ENCODE measurements at places on chromosomes 16 and 17.

GRCh38 chr16:17526956-17527937, 56.5 kb upstream of the XYLT1 start:
- no peak for DNase-seq

DNA sequence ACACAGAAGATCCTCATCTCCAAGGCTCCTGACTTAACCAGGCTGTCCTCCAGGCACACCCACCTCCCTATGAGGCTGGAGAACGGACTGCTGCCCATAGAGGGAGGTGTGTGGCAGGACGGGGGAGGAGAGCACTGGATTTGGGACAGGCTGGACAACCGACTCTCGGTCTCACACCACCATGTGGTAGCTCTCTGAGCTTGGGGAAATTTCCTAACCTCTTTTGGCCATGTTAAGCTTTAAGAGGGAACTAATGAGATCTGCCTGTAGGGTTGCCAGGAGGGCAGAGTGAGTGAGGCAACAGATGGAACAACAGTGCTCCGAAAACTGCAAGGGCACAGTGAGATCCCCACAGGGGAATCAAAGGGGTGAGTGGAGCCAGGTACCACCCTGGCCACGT, 32.7 kb downstream of the RHBDL3 start:
- no peak for DNase-seq

DNA sequence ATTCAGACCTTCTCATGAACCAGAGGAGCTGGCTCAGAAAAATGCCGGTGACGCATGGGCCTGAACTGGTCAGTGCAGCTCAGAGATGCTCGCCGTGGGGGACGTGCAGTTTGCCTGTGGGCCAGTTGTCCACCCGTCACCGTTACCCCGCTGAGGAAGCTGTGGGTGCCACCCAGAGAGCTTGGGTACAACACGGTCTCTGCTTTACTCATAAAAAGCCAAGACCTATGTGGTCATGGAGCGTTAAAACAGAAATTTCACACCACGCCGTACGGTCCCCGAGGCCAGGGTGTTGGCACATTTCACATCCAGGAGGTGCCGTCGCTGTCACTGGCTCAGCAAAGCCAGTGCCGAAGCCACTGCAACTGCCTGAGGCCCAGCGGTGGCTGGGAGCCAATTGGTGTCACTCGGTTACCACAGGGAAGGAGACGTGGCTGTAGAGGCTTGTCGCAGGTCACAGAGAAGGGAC, 120.9 kb downstream of the METRNL start:
- DNase-seq: no peak

GRCh38 chr16:68478526-68479250, 30.4 kb upstream of the SMPD3 start:
- no peak for DNase-seq

DNA sequence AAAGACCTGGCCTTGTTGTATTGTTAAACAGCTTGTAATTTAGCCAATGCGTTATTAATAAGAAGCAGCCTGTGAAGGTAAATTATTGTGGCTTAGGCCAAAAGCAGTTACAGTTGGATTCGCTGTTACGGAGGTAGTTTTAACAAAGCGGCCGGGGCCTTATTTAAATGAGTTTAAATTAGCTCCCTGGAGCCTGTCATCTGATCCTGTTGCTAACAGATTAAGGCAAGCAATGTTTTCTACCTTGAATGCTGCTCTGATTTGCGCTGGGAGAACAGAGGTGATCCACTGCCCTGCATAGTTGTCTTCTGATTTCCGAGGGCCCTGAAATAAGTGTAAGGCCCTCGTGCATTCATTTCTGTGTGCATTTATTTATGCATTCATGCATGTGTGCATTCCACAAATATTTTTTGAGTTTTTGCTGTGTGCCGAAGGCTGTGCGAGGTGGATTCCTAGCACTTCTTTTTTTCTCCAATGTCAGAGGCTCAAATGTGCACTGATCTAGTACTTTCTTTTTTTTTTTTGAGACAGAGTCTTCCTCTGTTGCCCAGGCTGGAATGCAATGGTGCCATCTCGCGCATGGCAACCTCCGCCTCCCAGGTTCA, 10.9 kb downstream of the SEC14L5 start:
- no peak for DNase-seq

DNA sequence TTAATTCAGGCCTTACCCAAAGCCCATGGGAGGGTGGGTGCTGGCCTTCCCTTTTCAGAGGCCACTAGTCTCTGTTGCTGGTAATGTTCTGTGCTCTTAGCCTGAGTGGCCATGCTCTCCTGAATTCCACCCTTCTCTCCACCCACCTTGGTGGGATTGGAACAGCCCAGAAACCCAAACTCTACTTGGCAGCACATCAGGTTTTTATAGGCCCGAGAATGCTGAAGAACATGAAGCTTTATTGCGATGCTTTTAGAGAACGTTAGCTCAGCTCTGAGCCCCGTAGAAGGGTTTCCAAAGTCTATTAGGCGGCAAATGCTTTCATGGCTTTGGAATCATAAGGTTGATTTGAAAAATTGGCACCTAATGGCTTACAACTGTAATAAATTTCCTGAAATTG, 209.3 kb downstream of the MSI2 start:
- DNase-seq: no peak

DNA sequence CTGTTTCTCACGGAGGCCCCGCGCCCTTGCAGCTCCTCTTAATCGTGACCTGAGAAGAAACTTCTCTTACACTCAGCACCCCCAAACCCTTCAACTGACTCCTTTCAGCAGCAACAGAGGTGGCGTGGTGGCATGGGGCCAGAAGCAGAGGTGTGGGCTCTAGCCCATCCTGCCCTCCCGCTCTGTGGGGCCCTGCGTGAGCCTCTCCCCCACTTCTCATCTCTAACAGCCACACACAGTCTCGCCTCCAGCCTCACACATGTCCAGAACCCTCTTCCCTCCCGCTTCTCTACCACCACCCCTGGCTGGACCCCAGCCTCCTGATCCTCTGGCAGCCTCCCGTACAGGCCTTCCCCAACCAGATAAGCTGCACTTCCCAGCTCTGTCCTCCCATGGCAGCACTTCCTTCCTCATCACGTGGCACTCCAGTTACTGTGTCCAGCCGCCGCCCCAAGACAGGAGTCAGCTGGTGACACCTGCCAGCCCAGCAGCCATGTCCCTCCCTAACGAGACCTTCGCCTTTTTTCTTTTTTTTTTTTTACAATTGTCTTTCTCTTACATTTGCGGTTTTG, 30.5 kb downstream of the NSMCE1 start:
- DNase-seq: no peak

DNA sequence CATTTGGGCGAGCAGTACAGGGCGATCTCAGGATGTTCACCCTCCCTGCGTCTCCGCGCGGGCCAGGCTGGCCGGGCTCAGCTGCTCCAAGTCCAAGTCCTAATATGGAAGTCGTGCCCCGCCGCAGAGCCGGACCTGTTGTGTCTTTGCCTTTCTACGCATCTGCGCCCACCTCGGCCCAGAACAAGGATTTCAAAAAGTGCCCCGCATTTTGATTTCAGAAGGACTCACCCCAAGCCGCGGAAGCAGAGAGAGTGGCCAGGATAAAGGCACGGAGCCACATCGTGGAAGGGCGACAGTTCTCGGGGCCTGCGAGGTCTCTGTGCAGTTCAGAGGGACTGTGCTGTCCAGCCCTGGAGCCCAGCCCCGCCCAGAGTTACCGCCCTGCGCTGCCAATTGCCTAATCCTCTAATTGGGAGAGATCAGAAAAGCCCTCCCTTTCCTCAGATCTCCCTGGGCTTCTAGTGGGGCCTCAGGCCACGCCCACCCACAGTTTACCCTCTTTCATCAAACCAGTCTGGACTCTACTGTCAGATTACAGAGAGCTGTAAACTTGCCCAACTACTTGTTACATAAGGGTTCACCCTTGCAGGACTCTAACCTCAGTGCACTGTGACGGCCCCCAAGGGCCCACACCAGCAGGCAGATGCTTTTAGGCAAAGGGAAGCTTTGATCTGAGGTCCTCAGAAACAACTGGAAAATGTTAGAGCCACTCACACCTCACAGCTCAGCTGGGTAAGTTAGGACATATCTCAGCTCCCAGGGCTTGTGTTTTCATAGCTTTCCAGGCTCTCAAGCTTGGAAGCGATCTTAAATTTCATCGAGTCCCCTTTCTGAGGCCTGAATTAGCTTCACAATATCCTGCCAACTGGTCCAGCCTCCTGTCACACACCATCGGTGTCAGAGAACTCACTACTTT, at the start of gene CES1:
TSS of gene CES1 (minus strand) at position 324 of the 919 bp plus-strand sequence. CDS start at position 283, 41 bp downstream.
- DNase-seq: no peak

DNA sequence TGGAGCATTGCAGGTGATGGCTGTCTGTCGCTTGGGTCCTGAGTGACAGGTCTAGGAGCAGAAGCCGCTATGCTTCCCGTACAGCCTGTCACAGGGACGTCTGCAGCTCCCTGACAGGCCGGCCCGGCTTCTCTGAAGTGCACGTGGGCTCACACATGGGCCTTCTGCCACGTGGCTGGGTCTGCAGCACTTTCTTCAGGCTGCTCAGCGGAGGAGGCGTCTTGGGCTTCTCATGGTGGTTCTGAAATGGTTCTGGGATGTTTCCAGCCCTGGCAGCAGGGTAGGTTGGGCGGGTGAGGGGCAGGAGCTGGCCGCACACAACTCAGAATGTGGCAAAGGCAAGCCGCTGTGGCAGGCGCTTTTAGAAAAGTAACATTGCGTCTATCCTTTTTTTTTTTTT, 80.3 kb upstream of the ZNF750 start:
- DNase-seq: no peak

- DNase-seq: no peak
Observed at GRCh38 chr16:16007743-16008111, 58.3 kb downstream of the ABCC1 start.

- no peak for DNase-seq
Observed at GRCh38 chr17:65898651-65899050, 293.3 kb downstream of the CEP112 start.

- no peak for DNase-seq
Observed at GRCh38 chr17:72416905-72417304, 296.1 kb downstream of the SOX9 start.

GRCh38 chr17:21005367-21005766, 37.4 kb downstream of the USP22 start:
- no peak for DNase-seq

DNA sequence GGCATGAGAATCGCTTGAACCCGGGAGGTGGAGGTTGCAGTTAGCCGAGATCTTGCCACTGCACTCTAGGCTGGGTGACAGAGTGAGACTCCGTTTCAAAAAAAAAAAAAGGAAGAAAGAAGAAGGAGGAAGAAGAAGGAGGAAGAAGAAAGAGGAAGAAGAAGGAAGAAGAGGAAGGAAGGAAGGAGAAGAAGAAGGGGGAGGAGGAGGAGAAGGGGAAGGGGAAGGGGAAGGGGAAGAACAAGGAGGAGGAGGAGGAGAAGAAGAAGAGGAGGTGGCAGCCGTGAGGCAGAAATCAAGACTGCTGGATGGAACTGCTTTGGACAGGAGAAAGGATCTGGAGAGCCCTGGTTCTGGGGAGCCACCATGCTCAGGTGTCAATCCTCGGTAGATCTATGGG, 29.7 kb upstream of the PEMT start:
- DNase-seq: no peak

DNA sequence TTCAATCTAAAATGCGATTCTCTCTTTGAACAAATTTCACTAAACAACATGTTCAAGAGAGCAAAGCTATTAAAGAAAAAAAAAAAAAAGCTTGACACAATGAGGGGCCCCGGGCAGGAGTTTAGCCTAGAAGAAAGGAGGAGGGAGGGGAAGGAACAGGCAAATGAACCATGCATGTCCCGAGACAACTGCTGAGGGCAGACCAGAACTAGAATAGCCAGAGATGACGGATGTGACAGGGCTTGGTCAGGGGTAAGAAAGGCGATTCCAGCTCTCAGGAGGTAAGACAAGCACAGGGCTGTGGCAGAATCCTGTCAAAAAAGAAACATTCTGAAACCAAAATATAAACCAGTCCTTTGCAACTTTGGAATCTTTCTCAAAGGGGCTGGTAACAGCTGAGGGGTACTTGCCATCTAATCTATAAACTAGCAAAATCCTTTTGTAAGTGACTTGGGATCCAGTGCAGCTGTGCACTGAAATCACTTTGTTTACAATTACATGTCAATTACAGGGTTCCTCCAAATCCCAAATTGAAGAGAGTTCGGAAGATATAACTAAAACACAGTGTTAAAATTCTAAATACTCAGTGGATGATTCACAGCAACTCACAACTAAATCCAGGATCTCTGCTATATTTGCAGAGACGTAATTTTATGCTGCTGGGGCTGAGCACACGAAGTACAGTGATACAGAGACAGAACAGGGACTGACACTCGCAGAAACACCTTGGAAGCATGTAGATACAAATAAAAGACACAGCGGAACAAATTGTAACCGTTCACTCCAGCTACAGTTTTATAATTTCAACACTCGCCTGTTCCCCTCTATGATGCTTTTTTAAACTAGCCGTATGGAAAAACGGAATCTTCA, 567.4 kb upstream of the ZFHX3 start:
- DNase-seq: no peak

DNA sequence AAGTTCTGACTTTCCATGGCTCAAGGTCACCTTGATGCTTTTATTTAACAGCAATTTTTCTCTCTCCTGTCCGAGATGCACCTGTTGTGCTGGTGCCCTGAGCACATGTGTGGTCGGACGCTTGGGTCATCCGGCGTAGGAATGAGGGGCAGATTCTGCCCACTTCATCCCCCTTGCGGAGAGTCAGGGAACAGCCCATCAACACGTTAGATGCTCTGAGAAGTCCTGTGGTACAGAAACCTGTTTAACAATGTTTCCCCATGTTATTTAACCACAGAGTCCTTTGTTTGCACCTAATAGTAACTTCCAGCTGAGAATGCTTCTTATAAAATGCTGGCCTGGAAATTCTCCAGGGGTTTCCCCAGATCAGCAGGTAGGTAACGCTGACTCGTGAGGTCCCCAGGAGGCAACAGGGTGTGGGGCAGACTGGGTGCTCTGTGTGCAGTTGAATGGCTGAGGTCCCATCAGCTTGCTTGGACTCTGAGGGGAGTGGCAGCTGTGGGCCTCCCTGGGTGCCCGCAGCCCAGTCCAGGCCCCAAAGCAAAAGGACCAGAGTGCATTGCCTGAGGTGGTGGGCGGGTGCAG, 17.8 kb downstream of the DOC2B start:
- no peak for DNase-seq

GRCh38 chr17:15462976-15463772, 4.2 kb downstream of the CDRT4 start:
- DNase-seq: no peak

- no peak for DNase-seq
Observed at GRCh38 chr16:27689711-27690110, 139.8 kb downstream of the KATNIP start.

- DNase-seq: no peak
Observed at GRCh38 chr17:245020-245419, 63.6 kb upstream of the DOC2B start.

DNA sequence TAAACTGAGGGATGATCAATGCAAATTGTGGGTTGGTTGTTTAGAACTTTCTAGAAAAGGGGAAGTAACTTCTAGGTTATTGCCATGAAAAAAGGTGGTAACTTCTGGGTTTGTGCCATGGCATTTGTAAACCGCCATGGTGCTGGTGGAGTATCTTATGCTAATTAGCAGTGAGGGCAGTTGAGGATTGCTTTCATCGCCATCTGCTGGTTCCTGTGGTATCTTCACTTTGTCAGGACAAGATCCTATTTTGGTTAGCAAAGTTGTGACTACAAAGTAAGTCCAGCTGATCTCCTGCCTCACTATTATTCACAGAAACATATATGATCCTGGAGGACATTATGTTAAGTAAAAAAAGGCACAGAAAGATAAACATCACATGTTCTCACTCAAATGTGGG, 1332.3 kb downstream of the CDH11 start:
- DNase-seq: no peak

Data from stimulated activated CD8-positive, alpha-beta memory T cell treated with anti-CD3 and anti-CD28 coated beads, Interleukin-15, amount 100 ng/mL, for 4 hours (primary cell).